ENCODE measurements at places on chromosomes 7 and 10.

DNA sequence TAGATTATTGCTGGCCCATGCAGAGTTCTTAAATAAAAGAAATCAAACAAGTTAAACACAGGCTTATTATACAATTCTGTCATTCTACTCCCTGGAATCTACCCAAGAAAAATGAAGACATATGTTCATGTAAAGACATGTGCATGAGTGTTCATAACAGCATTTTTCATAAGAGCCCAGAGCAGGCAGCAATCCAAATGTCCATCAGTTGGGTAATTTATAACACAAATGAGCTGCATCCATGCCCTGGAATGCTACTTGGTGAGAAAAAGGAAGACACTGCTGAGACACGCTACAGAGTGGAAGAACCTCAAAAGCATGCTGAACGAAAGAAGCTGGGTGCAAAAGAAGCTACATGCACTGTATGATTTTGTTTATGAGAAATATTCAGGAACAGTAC, 342.6 kb downstream of the TCERG1L start:
- no peak for DNase-seq

- DNase-seq, result no peak
These were observed 540.7 kb downstream of the HTR7 start for GRCh38 chr10:90317172-90317571.

DNA sequence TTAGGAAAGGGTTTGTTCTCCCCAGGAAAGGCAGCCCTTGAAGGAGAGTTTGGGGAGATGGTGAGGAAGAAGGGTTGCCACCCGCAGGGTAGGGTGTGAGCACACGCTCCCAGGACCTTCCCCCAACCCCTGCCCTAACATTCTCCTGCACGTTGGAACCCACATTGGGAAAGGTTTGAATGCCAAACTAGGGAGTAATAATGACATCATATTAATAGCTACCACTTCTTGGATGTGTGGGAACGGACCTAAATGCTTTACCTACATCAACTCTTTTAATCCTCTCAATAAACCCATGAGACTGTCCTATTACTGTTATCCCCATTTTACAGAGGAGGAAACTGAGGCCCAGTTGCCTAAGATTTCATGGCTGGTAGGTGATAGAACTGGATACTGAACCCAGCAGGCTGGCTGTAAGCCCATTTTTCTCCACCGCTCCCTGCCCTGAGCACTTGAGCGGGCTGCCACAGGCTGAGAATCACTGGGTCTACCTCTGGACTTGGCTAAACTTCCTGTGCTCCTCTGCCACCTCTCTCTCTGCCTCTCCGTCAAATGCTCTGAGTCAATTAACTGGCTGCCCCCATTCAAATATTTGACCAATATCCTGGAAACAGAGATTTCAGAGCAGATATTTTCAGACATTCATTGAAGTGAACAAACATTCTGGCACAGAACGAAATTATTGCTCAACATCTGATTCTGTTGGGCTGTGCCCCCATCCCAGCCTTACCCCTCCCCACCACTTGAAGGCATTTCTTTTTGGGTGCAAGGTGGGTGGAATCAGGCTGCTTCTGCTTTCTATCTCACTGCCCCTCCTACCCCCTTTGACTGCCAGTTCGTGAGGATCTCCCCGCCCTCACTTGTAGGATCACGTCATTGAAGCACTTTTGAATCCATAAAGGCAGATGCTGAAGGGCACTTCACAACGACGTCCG, 129.7 kb downstream of the C10orf105 start:
- no peak for DNase-seq

- no peak for DNase-seq
These were observed 140.1 kb downstream of the ITGA8 start for GRCh38 chr10:15579605-15580004.

DNA sequence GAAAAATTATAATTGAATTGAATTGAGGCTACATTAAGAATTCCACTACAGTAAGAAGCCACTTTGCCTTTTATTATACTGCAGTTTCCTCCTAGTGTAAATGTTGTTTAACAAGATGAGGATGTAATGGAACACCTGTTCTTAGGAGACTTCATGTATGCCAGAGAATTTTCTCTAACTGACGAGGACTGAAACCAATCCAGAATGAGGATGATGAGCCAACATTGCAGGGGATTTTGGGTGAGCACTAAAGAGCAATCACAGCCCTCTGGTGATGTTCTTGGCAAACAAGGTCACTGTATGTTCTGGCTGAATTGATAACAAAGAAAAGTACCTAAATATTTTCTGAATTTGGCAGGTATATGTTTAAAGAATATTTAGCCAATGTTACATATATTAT, 60.9 kb downstream of the RELN start:
- DNase-seq, result no peak

GRCh38 chr10:100553929-100554328, 18.2 kb downstream of the HIF1AN start:
- DNase-seq, result no peak

- no peak for DNase-seq
These were observed 119.8 kb upstream of the LYZL1 start for GRCh38 chr10:29169021-29169420.

DNA sequence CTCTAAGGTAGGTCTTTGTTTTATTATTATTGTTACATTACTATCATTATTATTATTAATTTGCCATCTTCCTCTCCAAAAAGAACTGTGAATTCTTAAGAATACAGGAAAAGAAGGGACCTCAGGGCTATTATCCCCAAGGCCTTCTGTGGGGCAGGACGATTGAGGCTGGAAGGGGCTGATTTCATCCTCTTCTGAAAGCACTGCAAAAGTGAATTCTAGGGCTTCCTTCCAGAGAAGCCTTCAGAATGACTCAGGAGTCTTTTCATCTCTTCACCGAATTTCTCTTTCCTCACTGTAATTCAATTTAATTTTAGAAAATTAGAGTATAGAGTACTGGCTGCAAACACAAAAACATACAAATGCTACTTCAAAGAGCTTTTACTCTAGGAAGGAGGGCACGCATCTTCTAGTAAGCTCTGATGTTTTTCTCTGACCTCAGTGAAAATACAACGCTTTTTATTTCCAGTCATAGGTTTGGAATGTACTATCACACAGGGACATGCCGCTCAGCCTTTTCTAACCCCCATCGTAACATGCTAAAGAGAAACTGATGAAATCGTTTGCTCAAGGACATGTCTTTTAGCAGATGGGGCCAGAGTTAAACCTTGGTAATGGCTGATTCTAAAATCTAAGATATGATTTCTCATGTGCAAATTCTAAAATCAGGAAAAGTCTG, 280.2 kb upstream of the PITRM1 start:
- DNase-seq, result no peak

GRCh38 chr10:133349160-133349568, 2.0 kb downstream of the PRAP1 start:
- no peak for DNase-seq

DNA sequence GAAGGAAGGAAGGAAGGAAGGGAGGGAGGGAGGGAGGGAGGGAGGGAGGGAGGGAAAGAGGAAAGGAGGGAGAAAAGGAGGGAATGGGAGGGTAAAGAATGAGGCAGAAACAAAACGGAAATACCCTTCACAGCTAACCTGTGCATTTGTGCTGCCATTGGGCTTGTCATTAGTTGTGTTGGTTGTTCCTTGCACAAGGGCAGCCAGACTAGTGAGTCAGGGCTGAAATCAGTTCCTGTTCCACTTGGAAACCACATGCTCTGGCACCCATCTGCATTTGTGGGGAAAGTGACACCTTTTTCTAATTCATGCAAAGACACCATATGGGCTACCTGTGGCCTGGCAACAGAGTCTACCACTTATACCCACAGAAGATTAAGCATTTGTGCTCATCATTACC, 1004.0 kb upstream of the C7orf33 start:
- peak; percentile 53 for DNase-seq

GRCh38 chr7:76397409-76398183, 11.9 kb downstream of the SSC4D start:
- DNase-seq, result peak; percentile 68

DNA sequence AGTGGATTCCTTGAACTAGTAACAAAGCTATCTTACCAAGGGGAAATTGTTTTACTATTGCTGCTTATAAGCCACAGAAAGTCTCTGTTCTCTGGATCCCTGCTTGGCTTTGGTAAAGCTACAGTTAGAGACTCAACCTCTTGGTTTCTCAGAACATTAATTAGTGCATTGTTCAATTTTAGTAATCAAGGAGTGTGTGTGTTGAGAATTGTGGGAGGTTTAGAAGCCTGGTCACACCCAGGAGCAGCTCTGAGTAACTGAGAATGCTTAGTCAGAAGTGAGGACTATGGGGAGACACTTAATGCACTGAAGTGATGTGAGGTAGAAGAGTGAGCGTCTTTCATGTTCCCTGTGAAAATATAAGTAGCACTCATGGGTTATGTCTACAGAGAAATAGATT, 8.2 kb upstream of the ACTA2 start:
- no peak for DNase-seq

- DNase-seq, result no peak
These were observed 9.5 kb upstream of the RAMP3 start for GRCh38 chr7:45147858-45148652.

- DNase-seq, result no peak
These were observed 58.7 kb downstream of the INPP5F start for GRCh38 chr10:119784340-119785067.

- peak; percentile 5 for DNase-seq
These were observed 872 bp downstream of the FAM131B start for GRCh38 chr7:143361552-143362130.

- no peak for DNase-seq
These were observed 51.6 kb upstream of the PAX2 start for GRCh38 chr10:100693821-100694220.

DNA sequence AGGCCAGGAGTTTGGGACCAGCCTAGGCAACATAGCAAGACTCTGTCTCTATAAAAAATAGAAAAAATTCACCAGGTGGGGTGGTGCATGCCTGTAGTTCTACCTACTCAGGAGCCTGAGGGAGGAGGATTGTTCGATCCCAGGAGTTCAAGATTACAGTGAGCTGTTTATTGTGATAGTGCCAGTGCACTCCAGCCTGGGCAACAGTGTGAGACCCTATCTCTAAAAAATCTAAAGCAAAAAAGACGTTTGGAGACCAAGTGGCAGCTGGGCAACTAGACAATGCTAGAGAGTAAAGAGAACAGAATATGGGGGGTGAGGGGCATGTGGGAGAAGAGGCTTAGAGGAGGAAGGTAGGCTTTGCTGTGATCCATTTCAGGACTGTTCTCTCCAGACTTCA, 1.4 kb downstream of the PDSS1 start:
- DNase-seq, result no peak

DNA sequence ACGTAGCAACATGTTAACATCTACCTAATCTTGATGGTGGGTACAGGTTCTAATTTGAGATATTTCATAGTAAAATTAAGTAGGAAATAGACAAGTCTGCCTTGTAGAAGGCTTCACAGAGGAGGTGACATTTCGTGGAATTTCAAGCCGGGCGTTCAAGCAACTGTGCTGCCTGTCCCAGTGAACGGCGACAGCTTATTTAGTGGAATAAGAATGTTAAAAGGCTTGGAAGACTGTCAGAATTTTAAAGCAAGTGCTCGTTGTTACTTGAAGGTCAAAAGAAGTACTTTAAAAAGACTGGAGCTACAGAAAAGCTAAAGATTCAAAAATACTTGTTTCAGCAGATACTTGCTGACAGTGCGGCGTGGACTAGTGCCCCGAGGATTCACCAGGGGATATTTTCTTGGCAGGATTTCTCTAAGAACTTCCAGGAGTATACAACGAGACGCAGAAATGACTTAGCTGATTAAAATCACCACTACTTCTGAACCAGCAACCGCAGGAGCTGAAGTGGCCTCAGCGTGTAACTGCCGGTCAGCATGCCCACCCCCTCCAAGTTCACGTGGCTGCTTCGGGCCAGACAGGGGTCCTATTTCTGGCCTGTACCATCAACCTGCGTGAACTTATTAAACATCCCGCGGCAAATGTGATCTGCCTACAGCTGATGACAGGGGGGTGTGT, 46.5 kb downstream of the CTBP2 start:
- no peak for DNase-seq

DNA sequence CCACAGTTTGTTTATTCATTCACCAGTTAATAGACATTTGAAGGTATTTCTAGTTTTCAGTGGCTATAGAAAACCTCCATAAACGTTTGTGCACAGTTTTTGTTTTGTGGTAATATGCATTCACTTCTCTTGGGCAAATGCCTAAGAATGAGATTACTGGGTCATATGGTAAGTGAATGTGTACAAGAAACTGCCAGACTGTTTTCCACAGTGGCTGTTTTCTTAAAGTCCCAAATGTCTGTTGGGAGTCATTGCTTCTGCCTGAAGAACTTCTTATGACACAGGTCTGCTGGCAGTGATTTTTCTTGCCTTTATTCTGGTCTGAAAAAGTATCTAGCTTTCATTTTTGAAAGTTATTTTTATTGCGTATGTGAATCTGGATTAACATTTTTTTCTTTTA, 35.5 kb downstream of the NHLRC2 start:
- DNase-seq, result no peak

DNA sequence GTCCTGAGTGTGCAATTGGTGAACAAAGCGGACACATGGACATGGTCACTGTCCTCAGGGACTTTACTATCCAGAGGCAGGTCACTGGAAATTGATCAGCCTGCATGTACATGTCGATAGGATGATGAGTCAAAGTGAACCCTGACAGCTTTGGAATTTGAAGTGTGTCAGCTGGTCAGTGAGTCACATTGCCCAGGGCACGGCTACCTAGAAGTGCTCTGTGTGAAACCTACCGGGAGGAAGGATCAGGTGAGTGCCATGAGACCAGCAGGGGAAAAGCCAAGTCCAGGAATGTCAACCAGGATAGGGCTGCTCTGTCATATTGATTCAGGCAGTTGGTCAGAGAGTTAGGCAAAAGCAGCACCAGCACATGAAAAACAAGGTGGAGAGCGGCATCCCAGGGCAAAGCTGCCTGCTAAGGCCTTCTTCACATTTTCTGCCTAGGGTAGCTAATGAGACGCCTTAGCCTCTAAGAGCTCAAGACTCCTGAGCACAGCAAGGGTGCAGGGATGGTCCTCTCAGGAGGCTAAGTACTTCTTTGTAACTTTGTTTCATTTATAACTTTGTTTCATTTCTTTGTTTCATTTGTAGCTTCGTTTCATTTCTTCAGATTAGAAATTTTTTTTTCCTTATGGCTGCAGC, 19.4 kb upstream of the PDCD4 start:
- DNase-seq, result no peak

DNA sequence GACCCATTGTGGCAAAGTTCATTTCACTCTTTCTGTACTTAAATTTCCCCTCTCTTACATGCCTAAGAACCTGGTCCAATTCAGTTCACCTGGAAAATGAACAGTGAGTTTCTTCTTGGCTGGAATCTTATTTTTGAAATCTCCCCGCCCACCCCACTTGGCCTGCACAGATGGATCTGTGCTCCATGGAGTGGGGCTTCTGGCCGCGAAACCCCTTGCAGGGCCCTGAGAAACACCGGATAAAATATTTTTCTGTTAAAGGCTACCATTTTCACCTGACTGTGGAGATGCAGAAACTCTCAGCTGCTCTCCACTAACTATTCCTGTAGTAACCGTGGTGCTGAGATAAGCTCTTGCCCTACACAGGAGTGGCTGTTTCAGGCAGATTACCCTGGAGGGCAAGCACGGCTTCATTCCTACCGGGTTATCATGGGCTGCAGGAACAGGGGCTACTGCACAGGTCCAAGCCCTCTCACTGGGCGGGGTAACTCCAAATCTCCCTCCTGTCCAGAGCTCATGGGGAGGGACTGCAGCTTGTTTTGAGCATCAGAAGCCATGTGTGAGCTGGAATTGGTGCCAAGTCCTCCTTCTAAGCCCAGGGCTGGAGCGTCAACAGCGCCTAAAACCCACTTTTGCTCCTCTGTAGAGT, 118.9 kb downstream of the PRPF18 start:
- DNase-seq, result no peak

Measured in NCI-H2171 (cell line).